ENCODE measurements at places on chromosomes 1 and 21. TPM values are rescaled to one million over a fixed set of nuclear protein-coding genes. Genes with fewer than 3 reads are reported as not detected.

- no peak for DNase-seq
Observed at GRCh38 chr1:6037338-6037762, 8.3 kb upstream of the KCNAB2 start.

DNA sequence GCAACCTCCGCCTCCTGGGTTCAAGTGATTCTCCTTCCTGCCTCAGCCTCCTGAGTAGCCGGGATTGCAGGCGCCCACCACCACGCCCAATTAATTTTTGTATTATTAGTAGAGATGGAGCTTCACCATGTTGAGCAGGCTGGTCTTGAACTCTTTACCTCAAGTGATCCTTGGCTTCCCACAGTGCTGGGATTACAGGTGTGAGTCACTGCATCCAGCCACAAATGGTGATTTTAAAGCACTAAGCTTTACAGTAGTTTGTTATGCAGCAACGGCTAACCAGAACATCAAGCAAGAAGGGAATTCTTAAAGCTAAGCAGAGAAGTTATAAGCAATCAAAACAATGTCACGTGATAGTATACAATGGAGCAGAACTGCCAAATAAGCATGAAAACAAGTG lies 65.7 kb downstream of the NVL start:
- no peak for DNase-seq

DNA sequence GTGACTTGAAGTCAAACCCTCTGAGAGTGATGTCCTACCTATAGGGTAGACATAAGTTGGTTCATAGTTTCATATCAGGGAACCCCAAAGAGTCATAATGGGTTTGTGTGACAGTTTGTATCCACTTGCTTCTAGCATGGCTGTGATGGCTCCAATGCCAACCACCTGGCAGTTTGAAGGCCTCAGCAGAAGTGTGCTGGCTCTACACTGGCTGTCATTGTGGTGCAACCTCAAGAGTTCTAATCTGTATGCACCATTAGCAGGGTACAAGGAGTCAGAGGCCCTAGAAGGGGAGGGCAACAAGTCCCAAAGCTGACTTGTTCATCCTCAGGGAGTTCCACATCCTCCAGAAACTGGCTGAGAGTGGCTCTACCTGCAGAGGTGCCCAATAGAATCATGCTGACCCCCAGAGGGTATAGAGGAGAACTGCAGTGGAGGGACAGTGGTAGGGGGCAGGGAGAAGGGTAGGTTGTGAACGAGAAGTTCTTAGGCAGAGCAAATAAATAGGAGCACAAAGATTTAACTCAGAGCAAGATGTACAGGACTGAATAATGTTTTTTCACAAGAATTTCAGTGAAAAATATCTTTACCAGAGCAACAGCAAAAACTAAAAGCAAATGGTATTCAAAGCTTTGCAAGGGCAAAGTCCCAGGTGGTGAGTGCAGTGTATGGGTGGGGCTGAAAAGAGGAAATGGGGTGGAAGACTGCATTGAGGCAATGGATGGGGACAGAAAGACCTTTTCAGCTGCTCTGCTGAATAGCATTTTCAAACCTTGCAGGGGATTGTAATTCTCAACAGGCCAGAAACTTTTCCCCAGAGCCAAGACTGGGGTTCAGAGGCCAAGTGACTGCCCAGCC lies 3.2 kb downstream of the FCRL2 start:
- no peak for DNase-seq

- DNase-seq, result no peak
Observed at GRCh38 chr1:94643819-94644218, 102.3 kb upstream of the F3 start.

DNA sequence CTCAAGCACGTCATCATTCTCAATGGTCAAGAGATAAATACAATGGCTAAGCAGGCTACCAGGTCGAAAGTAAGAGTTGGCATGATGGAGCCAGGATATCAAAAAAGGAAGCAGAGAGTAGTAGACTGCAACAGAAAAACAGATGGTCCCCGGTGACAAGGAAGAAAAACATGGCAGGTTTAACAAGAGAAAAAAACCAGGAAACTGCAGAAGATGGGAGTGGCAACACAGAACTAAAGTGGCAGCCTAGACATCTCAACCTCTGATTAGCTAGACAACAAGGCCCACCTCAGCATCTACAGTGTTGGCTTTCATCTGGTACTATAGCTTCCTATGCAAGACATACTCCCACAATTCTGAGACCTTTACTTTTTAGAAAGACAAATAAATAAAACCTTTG lies 3.1 kb downstream of the UBR4 start:
- no peak for DNase-seq

DNA sequence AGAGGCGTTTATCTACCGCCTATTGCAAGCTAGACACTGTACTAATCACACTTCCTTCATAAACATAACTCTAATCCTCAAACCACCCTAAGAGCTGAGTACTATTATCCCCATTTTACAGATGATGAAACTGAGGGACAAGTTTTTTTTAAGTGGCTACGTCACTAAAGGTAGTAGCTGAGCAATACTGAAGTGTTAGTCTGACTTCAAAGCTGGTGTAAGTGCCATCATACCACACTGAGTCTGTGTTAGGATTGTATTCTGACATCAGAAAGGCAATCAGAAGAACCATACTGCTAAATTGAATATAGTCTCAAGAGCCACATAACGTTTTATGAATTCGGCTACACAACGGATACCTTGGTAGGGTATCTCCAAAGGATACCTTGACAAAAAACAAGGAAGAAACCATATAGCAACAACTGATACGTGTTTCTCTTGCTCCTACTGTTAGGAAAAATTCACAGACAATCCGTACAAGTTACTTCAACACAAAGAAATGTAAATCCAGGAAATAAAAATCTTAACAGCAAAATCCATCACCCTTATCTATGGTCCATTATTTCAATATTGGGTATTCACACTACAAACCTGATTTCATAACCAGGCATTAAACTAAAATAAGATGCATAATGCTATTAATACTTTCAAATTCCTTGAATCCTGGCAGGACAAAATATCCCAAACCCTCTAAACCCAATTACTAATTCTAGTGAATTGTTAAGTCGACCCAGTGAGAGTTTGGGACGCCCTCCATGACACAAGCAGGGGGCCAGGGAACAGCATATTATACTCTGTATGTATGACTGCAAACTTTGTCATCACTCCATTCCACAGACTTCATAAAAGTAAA lies 1.6 kb downstream of the TP53BP2 start:
- no peak for DNase-seq

DNA sequence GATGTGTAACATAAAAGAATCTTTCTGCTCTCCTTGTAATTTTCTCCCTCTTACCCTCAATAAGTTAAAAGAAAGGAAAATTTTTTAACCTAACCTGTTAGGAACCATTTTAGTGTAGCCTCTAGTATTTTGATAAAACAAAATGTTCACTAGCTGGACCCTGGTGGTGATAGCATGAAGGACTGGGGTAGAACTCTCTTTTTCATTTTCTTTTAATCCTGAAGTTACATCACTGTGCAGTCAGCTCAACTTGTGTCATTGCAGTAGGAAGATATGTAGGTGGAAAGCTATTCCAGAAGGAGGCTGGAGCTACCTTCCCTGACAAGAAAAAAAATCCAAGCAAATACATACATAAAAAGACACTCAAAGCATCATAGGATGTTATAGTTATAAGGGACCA lies 39.3 kb downstream of the NFIA start:
- DNase-seq, result no peak

GRCh38 chr1:7106442-7107108 lies 321.3 kb downstream of the CAMTA1 start:
- no peak for DNase-seq

DNA sequence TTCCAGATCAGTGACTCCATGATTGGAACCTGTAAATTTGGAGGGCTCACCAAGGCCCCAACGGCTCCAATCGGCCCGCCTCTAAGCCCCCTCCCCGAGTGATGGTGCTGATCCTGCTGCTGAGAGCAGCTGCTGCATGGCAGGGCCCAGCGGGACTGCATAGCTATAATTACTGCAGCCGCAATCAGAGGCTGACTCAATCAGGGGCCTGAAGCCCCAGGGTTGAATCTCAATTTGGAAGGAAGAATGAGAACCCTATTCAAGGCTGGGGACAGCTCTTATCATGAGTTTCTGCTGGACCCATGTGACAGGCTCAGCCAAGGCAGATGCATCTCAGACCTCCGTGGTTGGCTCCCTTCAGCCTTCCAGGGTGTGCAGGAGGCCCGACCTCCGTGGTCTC lies 42.8 kb upstream of the MAGOH start:
- no peak for DNase-seq

DNA sequence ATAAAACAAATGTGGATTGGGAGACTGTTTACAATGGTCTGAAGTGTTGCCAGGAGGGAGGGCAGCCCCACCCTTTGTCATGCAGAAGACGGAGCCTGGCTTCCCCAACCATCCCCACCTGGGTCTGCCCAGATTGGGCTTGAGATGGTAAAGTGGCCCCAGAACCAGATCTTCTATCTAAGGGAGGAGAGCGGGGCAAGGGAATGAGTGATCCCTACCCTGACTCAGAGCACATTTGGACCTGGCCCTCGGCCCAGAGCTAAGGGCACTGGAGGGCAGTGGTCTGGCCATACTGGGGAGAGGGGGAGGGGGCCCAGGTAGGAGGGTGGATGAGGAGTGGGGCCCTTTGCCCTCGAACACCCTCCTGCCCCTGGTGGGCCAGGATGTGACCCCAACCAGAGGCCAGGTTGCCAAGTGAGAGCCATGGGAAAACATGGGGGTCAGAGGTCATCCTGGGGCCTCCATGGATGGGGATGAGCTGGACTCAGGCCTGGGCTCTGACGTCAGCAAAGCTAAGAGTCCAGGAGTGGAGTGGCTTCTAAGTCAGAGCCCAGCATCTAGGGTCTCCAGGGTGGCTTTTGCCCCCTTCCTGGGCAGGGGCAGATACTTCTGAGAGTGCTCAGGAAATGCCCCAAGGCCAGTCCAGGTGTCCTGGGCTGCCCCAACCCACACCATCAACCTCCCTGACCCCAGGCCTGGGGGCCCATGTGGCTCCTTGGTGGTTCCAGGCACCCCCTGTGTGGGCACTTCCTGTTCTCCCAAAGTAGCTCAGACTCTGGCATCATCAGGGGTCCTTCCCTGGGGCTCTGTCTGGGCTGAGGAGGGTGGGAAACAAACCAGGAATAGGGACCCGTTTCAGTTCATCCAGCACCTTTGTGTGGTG lies 1.6 kb upstream of the LEFTY1 start:
- DNase-seq, result no peak

GRCh38 chr1:29984862-29985605 lies 738.4 kb downstream of the MATN1 start:
- no peak for DNase-seq

DNA sequence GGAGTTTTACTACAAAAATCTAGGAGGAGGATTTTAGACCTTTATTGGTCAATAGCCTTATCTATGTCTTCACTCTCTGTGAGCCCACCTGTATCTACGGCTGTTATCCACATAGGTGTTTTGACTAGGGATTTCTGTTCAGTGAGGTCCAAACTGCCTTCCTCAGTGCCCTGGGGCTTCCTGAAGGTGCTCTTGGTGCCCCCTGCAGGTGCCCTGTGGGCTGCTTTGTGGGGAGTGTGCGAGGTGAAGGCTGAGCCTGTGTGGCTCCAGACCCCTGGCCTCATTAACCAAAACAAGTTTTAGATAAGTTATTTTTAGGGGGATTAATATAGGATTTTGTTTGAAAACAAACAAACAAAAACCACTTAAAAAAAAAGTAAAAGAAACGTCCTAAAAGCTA lies 122.5 kb downstream of the KIF26B start:
- DNase-seq, result no peak

- peak; percentile 7 for DNase-seq
Observed at GRCh38 chr1:240149484-240150094, 57.9 kb downstream of the FMN2 start.

- DNase-seq, result no peak
Observed at GRCh38 chr1:180167721-180168467, 13.2 kb downstream of the QSOX1 start.

Gene MT1HL1
- total RNA-seq, result not detected

Gene KAZN
- total RNA-seq, result 6.9 TPM

Gene OVAAL
- total RNA-seq, result 0.24 TPM

All from glomerular endothelial cell (primary cell).